ENCODE measurements at places on chromosomes 5 and 9. TPM values are rescaled to one million over a fixed set of nuclear protein-coding genes. Genes with fewer than 3 reads are reported as not detected.

- H3K27me3 ChIP-seq: peaks cover 6% of the 10 kb centered on the region
- H3K4me3 ChIP-seq: no peak overlapping the region
- H3K36me3 ChIP-seq: no peaks in the 10 kb centered on the region
- DNase-seq: no peak
Observed at GRCh38 chr5:134252671-134253070, 26.8 kb upstream of the PPP2CA start.

DNA sequence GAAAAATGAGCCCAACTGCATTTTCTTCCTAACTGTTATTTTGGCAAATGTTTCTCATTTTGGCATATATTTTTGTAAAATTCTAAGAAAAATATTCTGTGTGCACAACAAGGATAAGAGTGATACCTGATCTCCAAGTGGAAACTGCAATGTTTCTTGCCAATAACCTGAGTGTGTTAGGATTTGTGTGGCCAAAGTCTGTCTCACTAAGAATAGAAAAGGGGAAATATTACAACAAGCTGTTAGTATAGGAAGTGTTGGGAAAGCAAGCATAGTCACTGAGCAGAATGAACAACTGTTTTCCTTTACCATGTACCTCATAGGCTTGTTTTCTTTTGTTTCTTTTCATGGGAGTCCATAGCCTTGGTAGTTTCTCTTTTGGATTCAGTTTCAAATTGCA is 624.2 kb downstream of the MTRR start:
- no peaks in the 10 kb centered on the region for H3K4me1 ChIP-seq
- H3K4me3 ChIP-seq: no peak overlapping the region

Gene BRINP1
- not detected for total RNA-seq

Gene GGTA1
- total RNA-seq: not detected
